ENCODE measurements at places on chromosomes 7 and 10. TPM values are rescaled to one million over a fixed set of nuclear protein-coding genes. Genes with fewer than 3 reads are reported as not detected.

Gene PRR15
- 5.0 TPM for total RNA-seq

Gene TMEM184A
- total RNA-seq, result 8.8 TPM

Gene AKR1C1
- total RNA-seq, result 482 TPM

Gene PNLIPRP2
- total RNA-seq, result 0.11 TPM

Gene IKZF1
- total RNA-seq, result not detected

Gene DPYSL4
- 19.3 TPM for total RNA-seq

Gene ZNF248
- total RNA-seq, result 3.6 TPM

Gene ZSCAN25
- 8.6 TPM for total RNA-seq

Gene FXYD4
- not detected for total RNA-seq

Gene LDB3
- 0.18 TPM for total RNA-seq

Gene ZNF37A
- total RNA-seq, result 4.8 TPM

Gene NOD1
- total RNA-seq, result 5.0 TPM

Gene SFTPA1
- not detected for total RNA-seq

Gene GSTO2
- total RNA-seq, result 1.9 TPM

Gene DCLRE1A
- 11.0 TPM for total RNA-seq

Gene CYP3A5
- 1.4 TPM for total RNA-seq

Gene AGR3
- not detected for total RNA-seq

Gene ZNF736
- 0.02 TPM for total RNA-seq

Gene KEL
- not detected for total RNA-seq

Gene C10orf95
- total RNA-seq, result 0.25 TPM

Gene C10orf71
- not detected for total RNA-seq

Measured in A549 treated with dexamethasone at 1 μM for 4 hours (cell line).